ENCODE measurements at places on chromosomes 13 and 19.
A peak's percentile ranks its signal among the peaks of the same experiment; 100 is the strongest.

DNA sequence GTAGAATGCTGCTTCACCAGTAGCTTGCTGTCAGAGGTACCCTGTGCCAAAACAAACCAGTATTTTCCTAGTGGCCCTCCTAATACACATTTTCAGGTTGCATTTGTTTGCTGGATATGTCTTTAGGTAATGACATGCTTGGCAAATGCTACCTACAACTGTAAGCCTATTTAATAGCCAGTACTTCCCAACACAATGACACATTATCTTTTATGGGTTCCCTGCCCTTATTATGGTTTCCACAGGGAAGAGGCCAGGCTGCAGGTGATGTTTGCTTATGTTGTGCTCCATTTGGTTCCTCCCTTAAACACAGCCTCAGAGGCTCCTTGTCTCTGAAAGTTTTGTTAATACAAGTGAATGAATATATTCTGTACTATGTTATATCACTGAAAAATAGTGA lies 24.7 kb downstream of the FRY start:
- DNase-seq: no peak

GRCh38 chr19:48915757-48916156 lies 15.6 kb downstream of the NUCB1 start:
- no peak for DNase-seq

DNA sequence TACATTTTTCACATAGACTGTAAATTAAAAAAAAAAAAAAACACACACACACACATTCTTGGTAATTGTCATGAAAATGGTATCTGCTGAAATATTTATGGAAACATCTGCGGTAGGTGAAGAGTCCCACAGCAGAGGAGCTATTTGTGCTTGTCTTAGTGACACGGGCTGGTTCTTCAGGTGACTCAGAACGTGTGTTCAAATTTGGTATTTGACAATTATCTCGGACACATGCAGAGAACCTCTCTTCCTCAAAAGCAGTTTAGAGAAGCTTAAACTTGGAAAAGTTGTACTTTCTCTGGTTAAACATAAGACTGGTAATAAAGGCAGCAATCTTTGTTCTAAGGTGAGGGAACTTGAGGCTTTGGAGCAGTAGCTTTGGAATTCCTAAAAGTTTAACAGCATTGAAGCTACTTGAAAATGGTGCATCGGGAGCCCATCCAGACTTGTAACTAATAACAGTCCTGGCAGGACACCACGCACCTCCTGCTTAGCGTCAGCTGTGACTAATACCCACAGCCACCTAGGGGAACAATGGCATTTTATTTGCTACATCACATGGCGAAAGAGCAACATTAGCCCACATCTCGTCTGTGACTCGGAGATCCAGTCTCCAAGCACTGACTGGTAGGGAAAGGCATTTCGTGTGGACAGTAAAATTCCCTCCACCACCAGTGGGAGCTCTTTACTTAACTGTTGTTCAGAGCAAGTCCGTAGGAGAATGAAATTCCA lies 1505.1 kb upstream of the SLC10A2 start:
- no peak for DNase-seq

DNA sequence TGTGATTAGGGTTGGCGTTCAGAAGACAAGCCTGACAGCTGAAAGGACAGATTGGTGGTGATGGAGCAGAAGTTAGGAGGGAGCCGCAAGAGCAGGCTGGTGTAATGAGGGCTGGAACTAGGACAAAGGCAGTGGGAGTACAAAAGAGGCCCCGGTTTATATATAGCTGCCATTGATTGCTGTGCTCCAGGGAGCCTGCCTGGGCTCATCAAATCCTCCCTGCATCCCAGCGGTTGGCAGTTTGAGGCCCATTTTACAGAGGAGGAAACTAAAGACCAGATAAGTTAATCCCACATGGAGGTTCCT lies 123.7 kb downstream of the CACNA1A start:
- no peak for DNase-seq

DNA sequence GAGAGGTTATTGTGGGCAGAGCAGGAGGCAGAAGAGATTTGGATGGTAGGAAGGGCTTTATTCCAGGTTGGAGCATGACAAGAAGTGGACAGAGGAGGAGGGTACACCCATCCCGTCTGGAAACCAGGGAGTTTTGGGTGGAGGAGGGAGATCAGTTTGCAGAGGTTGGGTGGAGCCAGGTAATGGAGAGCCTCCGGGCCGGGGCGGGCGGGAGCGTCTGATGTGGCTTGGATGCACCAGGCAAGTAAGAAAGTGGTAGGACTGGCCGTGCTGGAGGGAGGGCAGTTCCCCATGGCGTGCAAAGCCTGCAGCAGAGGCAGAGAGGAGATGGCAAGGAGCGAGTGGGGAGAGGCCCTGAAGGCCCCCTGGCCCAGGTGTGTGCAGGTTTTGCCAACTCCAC lies 10.9 kb downstream of the IGFLR1 start:
- no peak for DNase-seq

- no peak for DNase-seq
Measured at GRCh38 chr13:35917942-35918645, 213.1 kb downstream of the DCLK1 start.

DNA sequence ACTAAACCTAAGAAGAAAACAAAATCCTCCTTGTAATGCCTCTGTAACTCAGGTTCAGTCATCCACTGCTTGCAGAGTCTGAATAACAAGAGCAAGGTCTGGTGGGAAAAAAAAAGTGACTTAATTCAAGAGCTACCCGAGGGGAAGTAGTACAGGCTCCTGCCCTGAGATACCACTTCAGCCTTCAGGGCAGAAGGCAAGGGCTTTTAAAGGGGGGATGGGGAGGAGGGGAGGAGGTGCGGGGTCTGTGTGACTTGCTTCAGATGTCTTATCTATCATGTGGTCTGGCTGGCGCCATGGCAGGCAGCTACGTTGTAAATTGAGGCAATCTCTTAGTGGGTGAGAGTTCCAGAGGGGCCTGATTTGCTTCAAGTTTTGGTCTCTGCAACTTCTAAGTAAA lies 66.7 kb downstream of the LRRC63 start:
- DNase-seq: no peak

DNA sequence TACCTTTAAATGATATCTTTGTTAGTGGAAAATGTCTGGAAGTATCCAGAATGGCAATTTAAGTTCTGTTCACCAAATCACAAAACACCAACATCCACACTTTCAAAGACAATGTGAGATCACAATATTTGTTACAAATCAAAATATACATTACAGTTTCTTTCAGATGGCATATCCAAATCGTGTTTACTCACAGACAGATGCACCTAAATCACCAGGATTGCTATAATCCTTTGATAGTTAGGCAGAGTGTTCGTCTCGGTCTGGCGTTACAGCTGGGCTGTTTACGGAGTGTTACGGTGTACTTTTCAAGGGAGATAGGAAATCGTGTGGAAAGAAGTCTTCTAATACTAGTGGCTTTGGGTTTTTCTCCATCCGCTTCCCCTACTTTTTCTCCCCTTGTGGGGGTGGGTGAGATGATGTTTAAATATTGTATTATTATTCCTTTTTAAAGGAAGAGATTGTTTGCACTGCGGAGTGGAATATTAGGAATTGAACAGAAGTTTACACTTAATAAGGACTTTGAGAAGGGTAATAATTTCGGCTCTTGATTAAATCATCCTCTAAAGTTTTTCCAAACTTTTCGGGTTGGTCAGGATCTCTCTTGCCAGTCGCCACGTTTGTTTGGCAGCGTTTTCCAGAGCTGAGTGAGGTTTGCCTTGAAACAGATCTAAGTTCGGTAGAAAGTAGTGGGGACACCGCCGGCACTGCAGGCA lies 1.8 kb downstream of the MAB21L1 start:
- DNase-seq: no peak

GRCh38 chr19:1364070-1364704 lies 19.5 kb upstream of the NDUFS7 start:
- no peak for DNase-seq

DNA sequence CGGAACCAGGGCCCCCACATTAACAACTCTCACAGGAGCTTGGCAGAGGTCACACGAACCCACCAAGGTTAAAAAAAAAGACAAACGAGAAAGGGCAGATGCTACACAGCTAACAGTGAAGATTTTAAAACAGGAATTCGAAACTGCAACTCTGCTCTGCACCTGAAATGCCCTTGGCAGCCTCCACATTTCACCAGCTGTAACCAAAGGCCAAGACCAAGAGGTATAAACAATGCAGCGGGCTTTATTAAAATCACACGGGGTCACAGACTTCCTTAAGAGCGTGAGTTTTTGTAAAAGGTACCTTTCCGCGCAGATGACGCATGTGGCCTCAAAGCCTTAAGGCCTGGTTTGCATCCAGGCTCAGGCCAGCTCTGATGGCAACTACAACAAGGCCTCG lies 88.2 kb downstream of the STK24 start:
- DNase-seq: no peak

GRCh38 chr13:114140131-114140905 lies 7.9 kb upstream of the RASA3 start:
- peak; percentile 63 for DNase-seq
